ENCODE measurements at places on chromosomes 7 and 10. TPM values are rescaled to one million over a fixed set of nuclear protein-coding genes. Genes with fewer than 3 reads are reported as not detected.

DNA sequence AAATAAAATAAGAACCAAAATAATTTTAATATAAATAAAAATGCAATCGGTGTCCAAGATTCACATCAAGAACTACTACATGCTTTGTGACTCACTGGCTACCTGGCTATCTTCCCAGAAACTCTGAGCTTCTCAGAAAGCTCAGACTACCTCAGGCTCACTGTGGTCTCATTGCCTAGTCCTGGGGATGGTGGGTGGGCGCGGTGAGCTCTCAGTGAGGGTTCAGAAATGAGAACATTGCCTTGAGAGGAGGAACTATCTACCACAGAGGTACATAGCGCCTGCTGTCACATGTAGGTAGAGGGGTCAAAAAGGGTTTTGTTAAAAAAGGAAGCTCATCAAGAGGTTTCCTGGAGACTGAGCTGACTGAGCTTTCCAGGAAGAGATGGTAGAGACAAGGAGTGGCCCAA lies 108.0 kb downstream of the WDFY4 start:
- H3K4me1 ChIP-seq = no peaks in the 10 kb centered on the region
- peaks cover 46% of the 10 kb centered on the region for H3K27me3 ChIP-seq
- no peak overlapping the region for H3K4me3 ChIP-seq
- no peak for DNase-seq

- no peak overlapping the region for H3K4me3 ChIP-seq
- DNase-seq = no peak
- H3K27ac ChIP-seq = no peak overlapping the region
- H3K4me1 ChIP-seq = peaks cover 5% of the 10 kb centered on the region
- H3K36me3 ChIP-seq = peaks cover 19% of the 10 kb centered on the region
These were observed 84.5 kb upstream of the DNAAF5 start for GRCh38 chr7:641966-642365.

DNA sequence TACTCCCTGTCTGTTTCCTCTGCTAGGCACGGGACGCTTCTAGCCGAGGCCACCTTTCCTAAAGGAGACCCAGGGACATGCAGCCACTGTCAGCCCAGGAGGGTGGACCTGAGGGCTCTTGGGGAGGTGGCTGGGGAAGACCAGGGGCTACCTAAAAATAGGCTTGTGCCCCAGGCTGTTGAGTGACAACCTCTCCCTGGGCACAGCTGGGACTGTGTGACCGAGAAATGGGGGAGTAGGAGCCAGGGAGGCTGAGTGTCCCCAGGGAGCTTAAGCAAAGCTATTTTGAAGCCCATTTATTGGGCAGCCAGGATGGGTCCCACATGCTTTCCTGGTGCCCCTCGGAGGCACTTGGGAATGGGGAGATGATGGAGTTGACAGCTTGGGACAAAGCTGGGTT lies 63.8 kb downstream of the CALML3 start:
- DNase-seq = no peak
- H3K27me3 ChIP-seq = no peaks in the 10 kb centered on the region
- H3K27ac ChIP-seq = peak overlapping the region; percentile 85

GRCh38 chr7:76424413-76425111 lies at the start of gene ZP3:
Gene ZP3, plus strand, starts transcription at chr7:76424950. Its CDS starts 15 bp downstream, at chr7:76424965.
- H3K27me3 ChIP-seq = no peaks in the 10 kb centered on the region
- H3K4me3 ChIP-seq = no peak within 1 kb of the TSS
- H3K4me1 ChIP-seq = peaks cover 15% of the 10 kb centered on the region
- peak within 1 kb of the TSS; percentile 68 for H3K27ac ChIP-seq

DNA sequence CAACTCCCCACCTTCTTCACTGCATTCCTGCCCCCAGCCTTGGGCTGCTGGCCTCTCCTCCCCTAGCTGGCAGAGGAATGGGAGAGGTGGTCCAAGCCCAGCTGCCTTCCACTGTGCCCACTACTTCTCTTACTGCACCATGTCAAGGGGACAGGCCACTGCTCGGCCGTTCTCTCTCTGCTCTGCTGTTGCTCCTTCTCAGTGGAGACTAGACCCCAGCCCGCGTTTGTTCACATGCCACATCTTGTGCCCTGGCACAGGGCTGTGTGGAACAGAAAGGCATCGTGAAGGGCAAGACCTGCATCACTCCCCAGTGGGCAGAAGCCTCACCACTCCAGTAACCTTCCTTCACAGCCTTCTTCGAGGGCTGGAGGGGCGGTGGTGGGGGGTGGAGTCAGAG lies 711 bp upstream of the CDHR3 start:
- H3K27me3 ChIP-seq = no peaks in the 10 kb centered on the region
- no peak overlapping the region for H3K27ac ChIP-seq
- no peaks in the 10 kb centered on the region for H3K4me1 ChIP-seq
- no peaks in the 10 kb centered on the region for H3K36me3 ChIP-seq
- no peak overlapping the region for H3K4me3 ChIP-seq

DNA sequence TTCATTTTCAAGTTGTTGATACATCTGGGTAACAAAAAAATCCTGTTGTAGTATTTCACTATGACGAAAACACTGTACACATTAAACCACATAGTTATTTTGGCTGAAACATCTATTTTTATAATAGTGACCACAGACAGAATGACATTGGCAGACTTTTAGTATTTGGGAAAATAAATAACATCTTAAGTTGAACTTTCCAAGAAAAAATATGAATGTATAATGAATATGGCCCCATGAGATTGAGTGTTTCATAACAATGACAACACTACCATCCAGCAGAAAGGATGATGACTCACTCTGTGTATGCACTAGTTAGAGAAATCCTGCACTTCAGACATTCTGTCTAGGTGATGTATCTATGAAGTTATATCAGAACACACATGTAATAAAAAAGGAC lies 118.1 kb downstream of the SEMA3D start:
- peak overlapping the region; percentile 34 for H3K27ac ChIP-seq
- no peak overlapping the region for H3K4me3 ChIP-seq
- peaks cover 43% of the 10 kb centered on the region for H3K4me1 ChIP-seq
- H3K27me3 ChIP-seq = no peaks in the 10 kb centered on the region

DNA sequence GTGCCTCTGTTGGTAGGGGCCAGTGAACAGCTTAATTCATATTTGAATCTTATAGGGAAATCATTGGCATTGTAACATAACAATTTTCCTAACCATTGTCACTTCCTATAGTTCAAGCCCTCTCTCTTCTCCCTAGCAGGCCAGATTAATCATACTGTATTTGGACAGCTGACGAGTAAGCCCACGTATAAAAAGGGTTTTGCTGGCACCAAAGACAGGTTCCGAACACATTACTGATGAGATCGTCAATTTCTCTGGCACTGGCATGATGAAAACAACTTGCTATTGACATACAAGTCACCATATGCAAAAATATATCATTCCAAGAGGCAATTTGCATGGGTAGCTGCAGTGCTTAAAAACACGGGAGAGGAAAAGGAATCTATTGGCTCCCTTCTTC lies 891.1 kb upstream of the AUTS2 start:
- H3K4me1 ChIP-seq = peaks cover 4% of the 10 kb centered on the region
- no peak for DNase-seq
- no peaks in the 10 kb centered on the region for H3K36me3 ChIP-seq
- no peak overlapping the region for H3K4me3 ChIP-seq
- H3K27ac ChIP-seq = no peak overlapping the region

- no peaks in the 10 kb centered on the region for H3K27me3 ChIP-seq
- H3K36me3 ChIP-seq = no peaks in the 10 kb centered on the region
- no peak for DNase-seq
- H3K4me1 ChIP-seq = peaks cover 26% of the 10 kb centered on the region
- H3K4me3 ChIP-seq = no peak overlapping the region
- H3K27ac ChIP-seq = no peak overlapping the region
These were observed 254.8 kb downstream of the INHBA start for GRCh38 chr7:41448104-41448503.

DNA sequence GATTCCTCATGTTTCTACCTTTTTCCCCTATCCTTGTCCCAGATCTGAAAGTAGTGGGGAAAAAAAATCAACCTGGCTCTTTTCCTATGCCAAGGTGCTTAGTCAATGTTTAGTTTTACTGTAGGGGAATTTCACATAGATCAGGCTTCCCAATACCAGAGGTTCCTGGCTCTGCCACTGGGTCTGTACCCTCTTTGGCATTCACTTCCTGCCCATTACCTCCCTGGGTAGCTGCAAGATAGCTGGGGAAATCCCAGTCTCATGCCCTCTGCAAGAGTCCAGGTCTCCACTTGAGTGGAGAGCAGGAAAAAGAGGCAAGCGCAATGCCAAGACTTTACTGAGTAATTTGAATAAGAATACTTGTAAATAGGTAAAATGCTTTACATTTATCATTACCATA lies 3.5 kb upstream of the BPGM start:
- no peak overlapping the region for H3K27ac ChIP-seq
- H3K36me3 ChIP-seq = no peaks in the 10 kb centered on the region
- peaks cover 11% of the 10 kb centered on the region for H3K27me3 ChIP-seq

GRCh38 chr7:147586526-147586925 lies 1004.0 kb upstream of the C7orf33 start:
- H3K36me3 ChIP-seq = no peaks in the 10 kb centered on the region
- DNase-seq = no peak
- H3K4me3 ChIP-seq = no peak overlapping the region

- H3K4me1 ChIP-seq = no peaks in the 10 kb centered on the region
- no peaks in the 10 kb centered on the region for H3K27me3 ChIP-seq
- peaks cover 23% of the 10 kb centered on the region for H3K36me3 ChIP-seq
- H3K27ac ChIP-seq = no peak overlapping the region
- no peak for DNase-seq
These were observed 55.0 kb upstream of the BTBD16 start for GRCh38 chr10:122216047-122216446.

- no peak overlapping the region for H3K27ac ChIP-seq
- peaks cover 17% of the 10 kb centered on the region for H3K27me3 ChIP-seq
- H3K4me1 ChIP-seq = no peaks in the 10 kb centered on the region
- H3K4me3 ChIP-seq = no peak overlapping the region
- H3K36me3 ChIP-seq = no peaks in the 10 kb centered on the region
These were observed 108.4 kb upstream of the LYZL2 start for GRCh38 chr10:30737931-30738391.

GRCh38 chr10:99548041-99548530 lies 15.3 kb downstream of the NKX2-3 start:
- no peak for DNase-seq
- H3K27ac ChIP-seq = no peak overlapping the region
- H3K36me3 ChIP-seq = no peaks in the 10 kb centered on the region

GRCh38 chr10:130742941-130743675 lies 568.4 kb downstream of the TCERG1L start:
- no peaks in the 10 kb centered on the region for H3K4me1 ChIP-seq
- no peak overlapping the region for H3K4me3 ChIP-seq
- DNase-seq = no peak

The GSTO2 gene
- total RNA-seq = 11.7 TPM

The WBP1L gene
- total RNA-seq = 56.7 TPM

The HOXA7 gene
- total RNA-seq = 17.9 TPM

The HABP2 gene
- total RNA-seq = not detected

The IGFBP1 gene
- total RNA-seq = not detected

The PRKAG2 gene
- 16.6 TPM for total RNA-seq

The TSPAN33 gene
- total RNA-seq = 7.4 TPM
